ENCODE measurements at places on chromosomes 13 and 19.

GRCh38 chr19:12759686-12760085 is 8.1 kb downstream of the BEST2 start:
- DNase-seq, result no peak

GRCh38 chr13:44778761-44779484 is 202.8 kb upstream of the TSC22D1 start:
- no peak for DNase-seq

DNA sequence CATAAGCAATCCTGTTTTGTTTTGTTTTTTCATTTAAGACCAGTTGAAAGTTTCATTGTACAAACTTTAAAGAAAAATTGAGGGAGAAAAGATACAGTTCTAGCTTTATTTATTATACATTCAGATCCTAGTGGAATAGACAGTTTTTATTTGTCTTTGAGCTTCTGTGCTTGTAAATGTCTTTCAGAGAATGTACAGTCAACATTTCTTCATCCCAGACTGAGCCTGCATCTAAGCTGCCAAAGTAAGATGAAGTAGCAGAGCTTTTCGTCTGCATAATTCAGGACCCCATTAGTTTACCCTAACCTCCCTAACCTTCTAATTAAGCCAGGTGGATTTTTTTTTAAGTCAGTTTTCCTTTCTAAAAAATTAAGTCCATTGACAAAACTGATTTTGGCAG is 516.7 kb upstream of the HTR2A start:
- no peak for DNase-seq

- no peak for DNase-seq
Measured at GRCh38 chr19:48419158-48419920, 25.9 kb downstream of the GRIN2D start.

- no peak for DNase-seq
Measured at GRCh38 chr19:49907745-49908446, 11.2 kb upstream of the IL4I1 start.

DNA sequence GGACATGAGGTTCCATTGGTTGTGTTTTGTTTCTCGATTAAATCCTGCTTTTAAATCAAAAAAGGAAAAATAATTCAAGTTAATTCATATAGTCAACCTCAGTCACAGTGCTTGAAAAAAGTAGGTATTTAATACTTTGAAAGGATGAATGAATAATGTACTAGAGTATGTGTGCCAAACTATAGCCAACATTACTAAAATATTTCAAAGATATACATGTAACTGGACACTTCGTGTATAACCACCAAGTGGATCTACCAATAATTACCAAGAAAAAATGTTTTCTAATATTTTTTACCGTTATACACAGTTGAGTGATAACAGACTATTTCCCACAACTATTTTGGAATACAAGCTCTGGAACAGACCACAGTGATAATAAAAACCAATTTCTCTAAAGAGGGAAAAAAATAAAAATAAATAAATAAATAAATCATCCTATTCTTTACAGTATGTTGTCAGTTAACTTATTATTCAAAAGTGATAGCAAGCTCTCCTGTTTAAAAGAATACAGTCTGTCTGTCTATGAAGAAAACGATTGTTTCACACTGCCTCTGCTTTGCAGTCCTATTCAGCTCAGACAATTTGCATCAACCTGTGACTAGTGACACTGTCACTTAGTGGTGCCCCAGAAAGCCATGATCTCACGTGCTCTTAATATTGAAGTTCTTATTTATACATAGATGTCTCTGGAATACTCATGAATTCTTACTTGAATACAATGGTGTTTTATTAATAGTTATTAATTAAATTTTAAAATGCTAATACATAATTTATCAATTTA is 58.2 kb downstream of the UBL3 start:
- DNase-seq, result no peak

- no peak for DNase-seq
Measured at GRCh38 chr19:45952686-45953505, 20.8 kb downstream of the NOVA2 start.

DNA sequence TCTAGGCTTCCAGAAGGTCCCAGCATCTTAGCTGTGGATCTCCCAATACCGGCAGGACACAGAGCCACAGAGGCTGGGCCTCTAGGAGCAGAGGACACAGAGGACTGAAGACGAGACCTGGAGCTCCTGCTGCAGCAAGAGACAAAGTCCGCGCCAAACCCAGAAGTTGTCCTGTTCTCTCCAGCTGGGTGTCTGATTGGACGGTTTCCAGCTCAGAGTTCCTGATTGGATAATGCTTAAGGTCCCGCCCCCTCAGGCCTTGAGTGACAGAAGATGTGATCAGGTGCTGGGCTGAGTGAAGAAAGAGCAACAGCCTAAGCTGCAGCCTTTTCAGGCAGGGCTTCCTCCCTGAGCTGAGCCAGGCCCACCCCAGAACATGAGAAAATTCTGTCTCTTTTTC is 59.9 kb upstream of the ZNF85 start:
- no peak for DNase-seq

GRCh38 chr19:48283908-48284307 is 14.0 kb downstream of the ZNF114 start:
- no peak for DNase-seq

- no peak for DNase-seq
Measured at GRCh38 chr19:40533508-40533907, 43.2 kb upstream of the SHKBP1 start.

DNA sequence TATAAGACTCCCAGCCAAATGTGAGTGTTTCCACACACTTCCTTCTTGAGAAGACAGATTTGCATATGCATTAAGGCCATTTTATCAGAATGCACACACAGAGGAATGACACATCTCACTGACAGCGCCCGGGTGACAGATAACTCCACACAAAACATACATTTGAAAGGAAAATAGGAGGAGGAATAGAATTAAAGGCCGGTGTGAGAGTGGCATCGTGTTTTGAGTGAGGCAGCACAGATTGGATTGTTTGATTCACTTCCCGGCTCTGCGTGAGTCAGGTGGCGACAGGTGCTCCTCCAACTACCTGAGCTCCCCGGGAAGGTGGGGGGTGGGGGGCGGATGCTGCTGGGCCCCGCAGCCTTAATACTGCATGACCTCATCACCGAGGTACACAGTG is 429.0 kb downstream of the TSHZ3 start:
- no peak for DNase-seq

DNA sequence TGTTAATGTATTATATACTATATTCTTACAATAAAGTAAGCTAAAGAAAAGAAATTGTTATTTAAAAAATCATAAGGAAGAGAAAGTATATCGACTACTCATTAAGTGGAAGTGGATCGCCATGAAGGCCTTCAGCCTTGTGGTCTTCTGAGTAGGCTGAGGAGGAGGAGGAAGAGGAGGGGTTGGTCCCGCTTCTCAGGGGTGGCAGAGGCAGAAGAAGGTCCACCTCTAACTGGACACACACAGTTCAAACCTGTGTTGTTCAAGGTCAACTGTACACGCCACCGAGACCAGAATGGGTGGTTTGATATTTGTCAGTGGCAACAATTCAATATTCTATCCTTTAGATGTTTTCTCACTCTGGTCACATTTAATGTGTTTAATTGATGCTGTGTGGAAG is 67.2 kb downstream of the ALOX5AP start:
- no peak for DNase-seq

DNA sequence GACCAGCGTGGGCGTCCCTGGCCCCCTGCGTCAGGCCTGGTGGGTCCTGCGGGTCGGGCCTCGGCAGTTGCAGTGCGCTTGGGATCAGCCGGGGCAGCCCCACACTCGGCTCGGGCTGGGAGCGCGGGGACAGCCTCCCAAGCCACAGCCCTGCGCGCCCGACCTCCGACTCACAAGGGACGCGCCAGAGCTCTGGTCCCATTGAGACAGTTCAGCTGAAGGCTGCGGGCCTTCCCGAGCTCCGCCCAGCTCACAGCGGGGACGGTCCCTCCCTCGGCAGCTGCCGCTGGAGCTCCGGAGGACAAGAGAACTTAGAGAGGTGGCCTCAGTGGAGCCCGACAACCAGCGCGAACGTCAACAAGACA is 45.7 kb upstream of the ZNF730 start:
- DNase-seq, result no peak

- DNase-seq, result no peak
Measured at GRCh38 chr13:67275351-67275960, 45.3 kb upstream of the PCDH9 start.

- DNase-seq, result no peak
Measured at GRCh38 chr19:35797663-35798062, 15.0 kb downstream of the PRODH2 start.

DNA sequence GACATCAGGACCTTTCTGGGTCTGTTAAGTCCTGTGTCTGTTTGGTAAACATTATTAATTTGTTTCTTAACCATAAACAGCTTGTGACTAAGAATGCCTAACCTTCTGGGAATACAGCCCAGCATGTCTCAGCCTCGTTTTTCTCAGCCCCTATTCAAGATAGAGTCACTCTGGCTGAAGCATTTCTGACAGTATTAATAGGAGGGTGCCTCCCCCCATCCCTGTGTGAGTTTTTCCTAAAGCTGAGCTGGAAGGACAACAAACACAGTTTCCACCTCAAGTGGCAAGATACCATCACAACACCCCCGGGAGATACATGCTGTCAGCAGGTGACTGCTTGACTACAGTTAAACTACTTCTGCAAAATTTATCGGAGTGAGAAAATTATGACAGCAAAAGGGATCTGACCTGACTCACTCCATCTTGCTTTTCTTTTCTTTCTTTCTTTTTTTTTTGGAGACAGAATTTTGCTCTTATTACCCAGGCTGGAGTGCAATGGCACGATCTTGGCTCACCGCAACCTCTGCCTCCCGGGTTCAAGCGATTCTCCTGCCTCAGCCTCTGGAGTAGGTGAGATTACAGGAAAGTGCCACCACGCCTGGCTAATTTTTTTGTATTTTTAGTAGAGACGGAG is 59.3 kb upstream of the ABCC4 start:
- no peak for DNase-seq

- no peak for DNase-seq
Measured at GRCh38 chr19:45145270-45146189, 15.3 kb downstream of the NKPD1 start.

DNA sequence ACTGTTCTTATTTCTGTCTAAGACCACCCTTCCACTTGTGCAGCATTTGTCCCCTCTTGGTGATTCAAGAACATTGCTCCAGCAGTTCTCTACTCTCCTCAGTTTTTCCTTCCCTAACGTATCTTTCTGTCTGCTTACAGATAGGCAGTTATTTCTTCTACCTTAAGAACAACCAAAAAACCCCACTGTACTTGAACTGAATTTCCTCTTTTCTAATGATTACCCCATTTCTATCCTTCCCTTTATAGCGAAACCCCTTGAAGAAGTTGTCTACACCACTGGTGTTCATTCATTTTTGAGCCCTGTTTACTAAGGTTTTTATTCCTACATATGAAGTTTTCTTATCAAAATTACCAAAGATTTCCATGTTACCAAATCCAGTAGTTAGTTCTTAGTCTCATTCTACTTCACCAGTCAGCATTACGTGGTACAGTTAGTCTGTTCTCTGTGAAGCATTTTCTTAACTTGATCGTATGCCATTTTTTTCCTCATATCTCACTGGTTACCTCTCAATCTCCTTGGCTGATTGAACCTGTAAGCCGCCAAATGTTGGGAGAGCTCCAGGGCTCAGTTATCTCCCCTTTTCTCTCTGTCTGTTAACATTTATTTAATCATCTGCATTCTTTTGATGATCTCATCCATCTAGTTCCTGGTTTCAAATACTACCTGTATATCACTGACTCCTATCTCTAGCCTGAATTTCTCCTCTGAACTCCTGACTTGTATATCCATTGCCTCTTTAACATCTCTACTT is 9.0 kb downstream of the LSM14A start:
- DNase-seq, result no peak

- no peak for DNase-seq
Measured at GRCh38 chr13:64992314-64992713, 2237.8 kb downstream of the PCDH9 start.

- no peak for DNase-seq
Measured at GRCh38 chr13:113166266-113166665, 7.8 kb downstream of the PROZ start.

DNA sequence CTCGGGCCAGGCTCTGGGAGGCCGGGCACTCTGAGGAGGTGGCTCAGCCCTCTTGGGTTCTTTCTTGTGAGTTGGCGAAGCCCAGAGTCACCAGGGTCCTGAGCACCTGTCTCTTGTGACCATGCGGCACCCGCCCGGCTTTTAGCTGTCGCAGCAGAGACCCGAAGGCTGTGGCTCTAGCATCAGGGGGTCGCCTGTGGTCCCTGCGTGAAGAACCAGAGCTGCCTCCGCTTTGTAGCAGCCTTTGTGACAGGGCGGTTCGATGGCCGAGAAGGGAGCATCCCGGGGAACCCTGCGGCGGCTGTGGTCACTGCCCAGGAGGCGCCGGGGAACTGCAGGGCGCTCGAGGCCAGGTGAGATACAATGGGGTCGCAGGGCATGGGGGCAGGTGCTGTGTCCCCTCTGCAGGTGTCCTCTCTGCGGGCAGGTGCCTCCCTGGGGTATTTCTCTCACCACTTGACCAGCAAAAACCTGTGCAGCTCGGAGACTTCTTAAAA is 10.4 kb downstream of the MCF2L start:
- no peak for DNase-seq
